Stimulated activated CD4-positive, alpha-beta T cell treated with anti-CD3 and anti-CD28 coated beads, TNF-alpha, amount 100 ng/mL, for 4 hours (primary cell): ENCODE measurements at places on chromosomes 5 and 9.
A peak's percentile ranks its signal among the peaks of the same experiment; 100 is the strongest.

- no peak for DNase-seq
Observed at GRCh38 chr5:125125031-125125823, 378.8 kb upstream of the ZNF608 start.

GRCh38 chr5:123371575-123372179 lies 51.5 kb downstream of the CEP120 start:
- DNase-seq, result peak; percentile 10

DNA sequence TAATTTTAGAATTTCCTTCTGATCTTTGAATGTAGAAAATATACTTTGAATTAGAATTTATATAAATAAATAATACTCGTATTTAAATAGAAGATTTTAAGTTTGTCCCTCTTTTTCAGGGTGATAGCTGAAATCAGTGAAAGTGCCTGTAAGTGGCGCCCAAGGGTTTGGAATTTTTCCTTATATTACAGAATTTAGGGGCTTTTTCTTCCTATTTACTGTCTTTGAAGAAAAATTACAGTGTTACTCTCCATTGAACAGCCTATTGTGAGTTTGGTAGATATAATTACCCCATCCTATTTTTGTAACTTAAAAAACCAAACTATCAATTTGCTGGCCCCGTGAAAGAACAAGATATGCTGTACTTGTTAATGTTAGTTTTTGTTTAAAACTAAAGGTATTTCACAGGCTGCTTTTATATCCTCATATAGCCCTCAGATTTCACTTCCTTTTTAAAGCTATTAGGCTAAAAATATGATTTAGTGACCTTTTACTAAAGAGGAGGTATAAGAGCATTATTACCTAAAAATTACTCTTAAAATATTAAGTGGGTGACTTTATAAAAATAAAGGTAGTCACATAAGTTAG lies 3.2 kb downstream of the MAP3K1 start:
- no peak for DNase-seq

DNA sequence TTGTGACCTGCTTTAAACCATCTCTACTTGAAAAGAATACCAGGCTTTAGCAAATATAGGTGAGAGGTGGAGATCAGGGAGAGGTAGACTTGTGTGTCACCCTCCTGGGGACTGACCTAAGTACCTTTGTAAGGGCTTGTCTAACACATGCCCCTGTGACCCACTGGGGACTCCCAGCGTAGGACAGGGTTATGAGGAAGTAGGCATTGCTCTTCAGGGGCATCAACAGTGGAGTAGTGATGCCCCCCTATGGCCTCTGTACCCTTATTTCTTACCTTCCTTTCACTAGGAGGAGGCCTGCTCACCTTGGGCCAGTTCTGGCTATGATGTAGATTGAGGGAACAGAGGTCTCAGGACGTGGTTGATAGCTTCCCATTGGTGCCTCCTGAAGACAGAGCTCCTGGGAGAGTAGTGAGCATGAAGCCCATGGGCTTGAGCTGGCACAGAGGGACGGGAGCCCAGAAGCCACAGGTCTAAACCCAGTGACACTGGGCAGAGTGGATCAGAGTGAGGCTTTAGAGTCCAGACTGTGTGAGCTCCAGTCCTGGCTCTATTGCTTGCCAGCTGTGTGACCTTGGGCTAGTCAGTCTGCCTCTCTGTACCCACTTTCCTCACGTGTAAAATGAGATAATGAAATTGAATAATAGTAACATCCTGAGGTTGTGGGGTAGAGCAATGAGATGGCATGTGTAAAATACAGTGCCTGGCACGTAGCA lies 191.7 kb downstream of the AOPEP start:
- DNase-seq, result no peak

DNA sequence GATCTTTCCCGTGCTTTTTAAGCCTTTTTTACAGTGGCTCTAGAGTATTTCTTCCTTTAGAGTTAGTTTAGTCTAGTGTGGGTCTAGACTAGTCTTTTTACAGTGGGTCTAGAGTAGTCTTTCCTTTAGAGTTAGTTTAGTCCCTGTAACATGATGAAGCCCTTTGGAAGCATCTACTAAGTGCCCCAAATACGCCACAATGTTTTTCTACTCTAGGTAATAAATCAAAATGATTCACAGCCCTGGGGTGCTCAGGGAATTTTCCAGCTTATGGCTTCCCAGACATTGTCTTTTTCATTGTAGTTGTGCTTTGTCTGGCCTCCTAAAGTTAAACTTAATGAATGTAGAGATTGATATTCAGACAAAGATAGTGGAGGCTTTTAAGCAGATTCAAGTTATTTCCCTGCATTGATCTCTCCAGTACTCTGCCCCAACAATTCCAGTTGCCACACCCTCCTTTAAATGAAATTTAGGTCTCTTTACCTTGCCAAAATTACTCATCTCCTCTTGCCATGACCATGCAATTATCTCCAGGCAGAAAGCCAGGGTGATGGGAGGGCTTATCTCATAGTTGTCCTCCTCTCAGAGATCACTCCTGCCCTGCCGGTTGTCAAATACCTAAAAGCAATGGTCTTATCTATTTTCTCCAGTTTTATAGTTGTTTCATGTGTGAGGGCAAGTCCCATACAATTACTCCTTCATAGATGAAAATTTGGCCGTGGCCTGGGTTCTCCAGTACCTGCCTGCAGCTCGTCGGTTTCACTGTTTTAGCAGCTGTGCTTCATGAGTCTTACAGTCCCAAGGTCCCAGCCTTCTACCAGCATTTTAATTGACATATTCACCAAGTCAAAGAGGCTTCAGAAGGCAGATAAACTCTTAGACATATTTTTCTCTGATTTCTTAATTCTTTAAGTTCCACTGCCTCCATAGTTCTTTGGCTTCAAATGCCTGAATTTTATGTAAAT lies 794.0 kb upstream of the COX7C start:
- DNase-seq, result no peak

DNA sequence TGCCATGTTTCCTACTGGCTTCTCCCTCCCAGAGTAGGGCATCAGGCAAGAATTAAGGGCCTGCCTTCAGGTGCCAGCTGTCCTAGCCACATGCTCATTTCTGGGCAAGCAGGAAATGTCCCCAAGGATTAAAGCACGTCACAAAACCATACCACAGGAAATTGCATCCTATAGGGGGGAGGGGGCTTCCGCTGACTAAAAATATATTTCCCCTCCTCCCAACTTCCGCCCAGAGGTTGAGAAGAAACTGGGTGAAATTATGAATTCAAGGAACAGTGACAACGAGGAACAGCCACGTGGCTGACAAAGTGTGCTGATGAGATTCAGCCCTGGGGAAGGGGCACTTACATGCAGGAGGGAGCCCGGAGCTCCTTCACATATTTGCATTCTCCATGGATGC lies 4.1 kb downstream of the HBEGF start:
- DNase-seq, result no peak

DNA sequence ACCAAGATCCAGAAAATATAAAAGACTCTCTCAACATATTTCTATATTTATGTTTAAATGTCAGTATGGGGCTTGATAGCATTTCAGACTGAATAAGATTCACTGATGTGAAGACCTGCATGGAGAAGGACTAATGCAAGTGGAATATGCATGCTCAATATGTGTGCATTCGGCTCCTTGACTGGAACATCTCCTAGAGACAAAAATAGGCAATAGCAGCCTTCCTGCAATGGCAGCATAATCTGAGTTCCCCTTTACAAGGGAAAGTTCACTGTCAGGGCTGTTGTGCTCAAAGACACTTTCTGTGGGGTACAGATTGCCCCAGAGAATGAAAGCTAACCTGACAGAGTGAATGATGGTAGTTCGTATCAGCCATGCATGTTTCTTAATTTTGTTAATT lies 42.4 kb downstream of the STARD4 start:
- DNase-seq, result no peak

GRCh38 chr5:54491326-54491725 lies 26.2 kb upstream of the SNX18 start:
- DNase-seq, result no peak

GRCh38 chr5:1744393-1745122 lies 55.1 kb downstream of the MRPL36 start:
- DNase-seq, result no peak

DNA sequence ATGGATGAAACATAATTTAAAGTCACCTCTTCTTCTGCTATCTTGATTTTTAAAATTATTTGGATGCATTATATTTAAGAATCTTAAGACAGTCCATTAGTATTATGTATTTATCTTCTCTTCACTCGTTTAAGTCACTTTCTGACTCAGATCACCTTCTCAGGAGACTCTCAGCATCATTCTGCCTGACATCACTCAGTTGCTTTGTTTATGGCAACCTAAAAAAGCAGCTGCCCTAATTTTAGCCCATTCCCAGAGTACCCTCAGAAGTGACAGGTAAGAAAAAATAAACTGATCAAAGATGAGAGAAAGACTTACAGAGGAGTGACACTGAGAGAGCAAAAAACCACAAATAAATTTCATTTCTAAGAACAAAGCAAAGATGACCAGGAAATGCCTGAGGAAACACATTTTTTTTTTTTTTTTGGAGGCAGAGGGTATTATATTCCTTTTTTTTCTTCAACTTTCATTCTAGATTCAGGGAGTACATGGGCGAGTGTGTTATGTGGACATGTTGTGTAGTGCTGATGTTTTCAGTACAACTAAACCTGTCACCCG lies 140.5 kb downstream of the MUSK start:
- no peak for DNase-seq

GRCh38 chr9:13911473-13911872 lies 402.5 kb downstream of the NFIB start:
- no peak for DNase-seq

DNA sequence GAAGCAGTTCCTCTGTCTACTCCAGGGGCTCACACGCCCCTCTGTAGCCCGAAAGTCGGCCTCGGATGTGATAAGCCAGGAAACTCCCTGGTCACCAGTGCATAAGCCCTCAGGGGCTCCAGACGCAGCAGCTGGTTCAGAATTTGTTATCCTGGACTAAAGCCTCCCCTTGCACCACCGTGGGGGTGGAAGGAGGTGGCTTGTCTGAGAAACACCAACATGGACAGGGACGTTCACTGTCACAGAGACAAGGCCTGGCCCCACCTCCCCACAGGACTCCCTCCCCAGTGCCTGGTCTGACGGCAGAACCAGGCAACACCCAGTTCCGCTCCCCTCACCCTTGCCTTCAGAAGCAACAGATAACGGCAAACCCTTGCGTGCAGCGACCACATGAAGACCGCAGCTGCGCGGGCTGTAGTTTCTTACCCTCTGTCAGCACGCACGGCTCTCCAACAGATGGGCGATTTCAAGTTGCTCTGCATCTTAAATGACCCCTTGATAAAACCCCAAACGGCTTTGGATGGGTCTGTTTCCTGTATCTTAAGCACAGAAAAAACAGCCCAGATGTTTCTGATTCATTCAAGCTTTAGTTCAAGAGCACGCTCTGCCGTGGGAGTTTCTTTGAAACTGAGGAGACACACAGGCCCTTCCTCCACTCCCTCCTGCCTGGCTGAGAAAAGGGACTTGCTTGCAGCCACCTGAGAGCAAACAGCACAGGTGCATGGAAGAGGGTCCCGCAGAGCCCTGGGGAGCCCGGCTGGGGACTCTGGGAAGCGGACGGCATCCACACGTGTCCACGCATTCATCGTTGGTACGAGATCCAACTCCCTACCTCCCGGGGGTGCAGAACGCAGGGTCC lies 44.7 kb upstream of the NKD2 start:
- DNase-seq, result no peak

DNA sequence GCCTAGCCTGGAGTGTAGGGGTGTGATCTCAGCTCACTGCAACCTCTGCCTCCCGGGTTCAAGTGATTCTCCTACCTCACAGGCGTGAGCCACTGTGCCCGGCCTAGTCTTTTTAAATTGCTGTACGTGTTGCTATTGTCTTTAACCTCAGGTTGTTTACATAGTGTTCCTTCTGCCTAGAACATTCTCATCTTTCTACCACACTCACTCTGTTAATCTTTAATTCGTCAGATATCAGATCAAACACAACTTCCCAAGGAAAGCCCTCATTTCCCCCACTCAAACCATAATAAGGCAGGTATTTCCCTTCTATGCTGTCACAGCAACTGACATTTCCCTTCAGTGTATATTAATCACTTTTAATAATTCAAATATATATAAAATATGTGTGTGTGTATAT lies 1310.0 kb upstream of the C9orf72 start:
- DNase-seq, result no peak

DNA sequence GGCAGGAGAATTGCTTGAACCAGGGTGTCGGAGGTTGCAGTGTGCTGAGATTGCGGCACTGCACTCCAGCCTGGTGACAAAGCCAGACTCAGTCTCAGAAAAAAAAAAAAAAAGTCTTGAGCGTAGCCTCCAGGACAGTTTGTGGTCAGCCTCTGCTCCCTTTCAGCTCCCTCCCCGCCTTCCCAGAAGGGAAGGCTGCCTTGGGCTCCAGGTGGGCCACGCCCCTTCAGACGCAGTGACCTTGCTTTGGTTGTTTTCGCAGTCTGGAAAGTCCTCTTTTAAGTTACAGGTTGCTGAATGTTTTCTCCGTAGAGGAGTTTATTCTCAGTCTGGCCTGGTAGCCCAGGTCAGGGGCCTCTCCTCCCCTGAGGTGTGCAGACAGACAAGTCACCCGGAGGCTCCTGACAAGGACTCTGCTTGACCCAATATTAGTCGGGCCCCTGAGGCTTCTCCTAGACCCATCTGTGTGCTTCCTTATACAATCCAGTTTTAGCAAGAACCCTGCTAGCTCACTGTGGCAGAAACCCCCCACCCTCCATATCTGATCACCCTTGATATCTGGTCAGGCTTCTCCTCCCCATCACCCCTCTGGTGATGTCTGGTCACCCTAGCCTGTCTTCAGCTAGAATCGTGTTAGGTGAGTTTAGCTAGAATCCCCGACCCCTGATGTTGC lies 31.6 kb upstream of the N4BP3 start:
- DNase-seq, result no peak

DNA sequence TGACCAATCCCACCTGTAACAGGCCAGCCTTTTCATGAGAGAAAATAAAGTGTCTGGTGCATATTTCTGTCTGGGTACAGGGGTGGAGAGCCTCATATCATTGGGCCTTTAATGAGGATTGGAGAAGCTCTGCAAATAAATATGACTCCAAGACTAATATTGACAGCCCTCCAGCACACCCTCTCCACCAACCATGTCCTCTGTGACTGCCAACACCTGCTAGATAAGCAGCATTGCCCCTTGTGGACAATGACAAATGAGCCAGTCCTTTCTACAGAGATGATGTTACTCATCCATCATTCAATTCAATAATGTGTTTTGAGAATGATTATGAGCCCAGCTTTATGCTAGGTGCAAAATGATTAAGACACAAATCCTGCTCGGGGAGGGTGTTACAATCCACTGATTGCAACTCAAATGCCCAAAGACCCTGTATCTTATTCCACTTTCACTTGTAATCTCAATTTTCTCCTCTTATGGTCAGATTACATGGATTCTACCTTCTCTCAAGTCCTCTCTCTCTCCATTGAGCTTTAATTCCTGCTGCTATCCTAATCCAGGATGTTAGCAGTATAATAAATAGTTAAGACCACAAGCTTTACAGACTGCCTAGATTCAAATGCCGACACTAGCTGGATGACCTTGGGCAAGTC lies 2.1 kb upstream of the GFRA3 start:
- no peak for DNase-seq

GRCh38 chr5:144406442-144406841 lies 235.8 kb downstream of the KCTD16 start:
- no peak for DNase-seq

GRCh38 chr9:28471261-28471660 lies 898.0 kb upstream of the C9orf72 start:
- DNase-seq, result no peak
